NCI-H2081 (cell line): ENCODE measurements at places on chromosomes 7 and 10.
A peak's percentile ranks its signal among the peaks of the same experiment; 100 is the strongest.

DNA sequence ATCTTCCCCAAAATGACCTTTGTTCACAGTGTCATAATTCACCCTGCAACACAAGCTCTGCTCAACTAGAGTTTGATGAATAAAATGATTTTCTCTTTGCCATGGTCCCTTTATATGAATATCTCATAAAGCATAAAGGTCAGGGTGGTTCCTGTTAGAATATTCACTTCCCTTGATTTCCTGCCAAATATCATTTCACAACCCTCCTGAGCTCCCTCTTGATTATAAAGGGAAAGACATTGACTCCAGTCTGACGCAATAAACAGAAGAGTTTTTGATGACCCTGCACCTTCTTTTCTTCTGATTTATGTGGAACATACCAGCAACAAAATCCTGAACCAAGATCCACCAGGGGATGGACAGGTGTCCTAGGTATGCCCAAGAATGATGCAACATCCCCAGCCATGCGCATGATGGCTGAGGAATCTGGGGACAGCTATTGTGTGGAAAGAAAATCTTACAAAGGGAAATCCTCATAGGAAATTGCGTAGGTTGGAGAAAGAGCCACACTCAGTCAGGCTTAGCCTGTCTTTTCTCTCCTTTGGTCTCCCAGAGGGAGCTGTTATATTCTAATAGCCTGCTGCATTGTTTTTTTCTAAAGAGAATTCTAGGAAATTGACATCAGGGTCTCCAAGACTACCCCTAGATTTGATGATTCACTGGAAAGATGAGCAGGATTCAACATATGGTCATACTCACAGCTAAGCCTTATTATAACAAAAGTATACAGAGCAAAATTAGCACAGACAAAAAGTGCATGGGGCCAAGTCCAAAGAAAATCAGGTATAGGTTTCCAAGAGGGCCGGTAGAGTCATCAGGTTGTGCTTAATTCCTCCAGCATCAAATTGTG lies 18.8 kb downstream of the IFIT3 start:
- no peak for DNase-seq

DNA sequence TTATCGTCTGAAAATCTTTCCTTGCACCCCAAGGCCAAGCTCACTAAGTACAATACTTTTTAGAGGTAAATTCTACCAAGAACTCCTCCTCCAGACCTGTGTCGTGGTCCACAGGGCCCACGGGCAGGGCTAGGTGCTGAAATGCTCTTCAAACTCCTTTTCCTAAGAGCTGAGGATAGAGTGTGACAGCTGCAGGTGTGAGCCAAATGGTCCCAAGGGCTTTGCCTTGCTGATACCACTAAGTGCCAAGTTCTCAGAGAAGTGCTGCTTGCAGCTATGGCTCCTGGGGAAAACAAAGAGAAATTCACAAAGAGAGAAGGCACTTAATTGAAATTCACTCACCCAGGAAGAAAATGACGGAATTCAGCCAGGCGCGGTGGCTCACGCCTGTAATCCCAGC lies 868.9 kb upstream of the AUTS2 start:
- no peak for DNase-seq

GRCh38 chr10:74542077-74542476 lies 284.3 kb upstream of the KAT6B start:
- DNase-seq = no peak

DNA sequence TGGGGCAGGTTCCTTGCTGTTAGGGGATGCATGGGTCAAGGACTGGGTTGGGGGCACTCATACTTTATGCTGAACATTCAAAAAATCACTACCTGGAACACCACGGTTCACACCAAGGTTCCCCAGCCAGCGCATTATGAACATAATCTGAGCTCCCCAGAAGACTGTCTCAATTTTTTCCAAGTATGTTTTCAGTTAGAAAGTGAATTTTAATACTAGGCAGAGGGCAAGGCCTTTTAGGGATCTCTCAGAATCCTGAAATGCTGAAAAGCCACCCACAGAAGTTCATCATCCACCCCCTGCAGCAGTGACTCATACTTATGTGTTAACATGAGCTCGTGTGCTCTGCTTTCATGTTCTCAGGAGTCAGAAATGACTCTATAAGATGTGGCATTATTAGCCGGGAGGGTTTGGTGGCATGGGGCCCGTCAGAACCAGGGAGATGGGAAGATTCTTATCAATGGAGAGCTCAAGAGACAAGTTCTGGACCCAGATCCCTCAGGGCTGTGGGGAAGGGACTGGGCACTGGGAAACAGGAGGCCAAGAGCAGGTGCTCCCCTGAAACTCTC lies 185.2 kb upstream of the ITGB1 start:
- no peak for DNase-seq

GRCh38 chr10:76126607-76127527 lies 695.4 kb downstream of the LRMDA start:
- peak; percentile 10 for DNase-seq

DNA sequence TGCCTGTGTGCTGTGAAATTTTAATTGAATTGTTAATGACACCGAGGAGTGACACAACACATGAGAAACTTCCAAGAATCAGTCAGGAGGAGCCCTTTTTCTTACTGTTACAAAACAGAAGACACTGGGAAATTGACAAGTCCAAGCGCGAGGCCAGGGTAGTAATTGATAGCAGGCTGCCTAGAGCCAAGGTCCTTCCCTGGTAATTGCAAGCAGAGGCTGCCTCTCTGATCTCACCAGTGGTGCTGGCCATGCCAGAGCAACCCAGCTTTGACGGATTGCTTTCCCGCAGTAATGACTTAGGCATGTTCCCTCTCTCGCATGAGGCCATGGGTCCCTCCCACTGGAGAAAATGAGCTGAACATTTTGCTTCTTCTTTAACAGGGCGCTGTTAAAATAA lies 111.5 kb downstream of the LRMDA start:
- no peak for DNase-seq

GRCh38 chr7:68422281-68422680 lies 1176.0 kb upstream of the AUTS2 start:
- no peak for DNase-seq

DNA sequence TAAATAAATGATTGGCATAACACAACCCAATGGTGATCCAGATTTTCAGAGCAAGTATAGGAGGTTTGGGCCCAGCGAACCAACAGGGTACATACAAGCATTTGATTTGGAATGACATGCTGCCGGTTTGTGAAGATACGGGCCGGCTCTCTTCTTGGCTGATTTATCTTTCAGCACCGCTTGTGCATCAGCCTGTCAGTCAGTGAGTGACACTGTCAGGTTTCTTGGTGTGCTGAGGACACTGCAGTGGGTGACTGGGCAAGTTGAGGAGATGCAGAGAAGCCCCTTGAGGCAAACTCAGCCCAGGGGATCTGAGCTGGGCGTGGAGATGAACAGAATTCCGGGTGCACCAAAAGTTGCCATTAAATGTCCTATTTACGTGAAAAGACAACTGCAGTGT lies 194.5 kb downstream of the SNX10 start:
- DNase-seq = no peak
